Stimulated activated CD4-positive, alpha-beta T cell treated with anti-CD3 and anti-CD28 coated beads, TNF-alpha, amount 100 ng/mL, for 4 hours (primary cell): ENCODE measurements at places on chromosomes 1 and 21.

GRCh38 chr1:172404121-172404520 lies 16.4 kb upstream of the C1orf105 start:
- no peak for DNase-seq

GRCh38 chr1:192741095-192741494 lies 67.7 kb upstream of the RGS2 start:
- no peak for DNase-seq

- DNase-seq = no peak
Observed at GRCh38 chr1:78441921-78442320, 48.9 kb upstream of the PTGFR start.

DNA sequence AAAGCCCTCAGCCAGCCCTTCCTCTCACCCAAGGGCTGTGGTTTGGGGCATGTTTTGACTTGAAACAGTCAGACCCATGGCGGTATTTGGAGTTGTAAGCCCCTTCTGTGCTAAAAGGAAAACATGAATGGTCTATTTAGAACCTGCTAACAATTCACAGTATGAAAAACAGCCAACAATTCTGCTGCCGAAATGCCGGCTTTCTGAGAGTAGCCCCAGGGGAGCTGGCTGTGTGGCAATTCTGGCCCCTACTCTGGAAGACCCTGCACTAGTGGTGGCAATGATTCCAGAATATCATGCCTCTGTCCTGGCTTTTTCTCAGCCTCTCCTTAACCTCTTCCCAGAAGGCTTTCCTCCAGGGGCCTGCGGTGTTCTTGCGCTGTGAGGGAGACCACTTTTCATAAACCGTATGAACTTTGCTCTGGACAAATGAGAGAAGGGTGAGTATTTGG lies 118.7 kb downstream of the EDEM3 start:
- DNase-seq = no peak

- DNase-seq = no peak
Observed at GRCh38 chr1:174053826-174054225, 31.7 kb upstream of the RC3H1 start.

GRCh38 chr1:94608142-94608851 lies 66.7 kb upstream of the F3 start:
- no peak for DNase-seq

GRCh38 chr1:17335821-17336710 lies 28.1 kb downstream of the PADI4 start:
- DNase-seq = peak; percentile 28

DNA sequence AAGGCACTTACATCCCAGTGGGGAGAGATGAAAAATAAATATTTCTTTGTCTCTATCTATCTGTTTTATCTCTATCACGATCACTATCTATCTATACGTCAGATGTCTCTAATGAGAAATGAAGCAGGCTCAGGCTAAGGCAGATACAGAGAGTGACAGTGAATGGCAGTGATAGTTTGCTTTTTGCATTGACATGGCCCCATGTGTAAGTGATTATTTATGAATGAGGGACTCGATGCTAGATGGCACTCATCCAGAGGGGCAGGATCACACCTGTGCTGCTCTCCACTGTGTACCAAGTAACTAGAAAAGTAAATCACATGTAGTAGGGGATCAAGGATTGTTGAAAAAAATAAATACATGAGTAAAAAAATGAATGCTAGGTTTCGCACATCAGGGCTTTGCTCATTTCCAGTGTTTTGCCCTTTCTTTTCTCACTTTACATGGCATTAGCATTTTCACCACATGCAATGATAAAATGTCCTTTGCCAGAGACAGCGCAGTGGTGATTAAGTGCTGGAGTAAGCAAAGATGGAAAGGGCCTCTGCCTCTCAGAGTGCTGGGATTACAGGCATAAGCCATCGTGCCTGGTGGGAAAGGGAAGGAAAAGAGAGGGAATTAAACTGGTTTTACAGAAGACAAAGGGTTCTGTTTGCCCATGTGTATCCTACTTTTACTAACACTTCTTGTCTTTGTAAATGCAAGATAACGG lies 16.5 kb downstream of the TBX19 start:
- no peak for DNase-seq

DNA sequence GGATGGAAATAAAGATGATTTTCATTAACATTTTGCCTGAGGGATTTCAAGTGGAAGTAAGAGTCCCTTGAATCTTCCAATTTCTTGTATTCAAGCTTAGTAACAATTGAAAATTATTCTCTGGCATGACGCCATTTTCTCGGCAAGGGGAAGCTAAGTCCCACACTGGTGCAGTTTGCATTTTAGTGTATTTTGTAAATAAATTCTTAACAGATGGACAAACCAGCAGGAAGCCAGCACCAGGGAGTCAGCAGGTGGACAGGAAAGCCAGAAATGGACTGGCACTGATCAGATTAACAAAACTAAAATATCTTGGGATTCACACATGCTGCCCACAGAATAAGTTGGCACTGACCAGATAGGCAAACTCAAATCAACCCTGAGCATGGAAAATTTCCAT lies 311.3 kb downstream of the LRRIQ3 start:
- no peak for DNase-seq
